ENCODE measurements at places on chromosomes 6 and 20. TPM values are rescaled to one million over a fixed set of nuclear protein-coding genes. Genes with fewer than 3 reads are reported as not detected.

The MRPS10 gene
- total RNA-seq: 57.4 TPM

The FHL5 gene
- 8.5 TPM for total RNA-seq

The KIF25 gene
- total RNA-seq: 0.20 TPM

The SLC17A1 gene
- not detected for total RNA-seq

- DNase-seq: no peak
Observed at GRCh38 chr6:158660333-158660754, 10.5 kb downstream of the SYTL3 start.

- no peak for DNase-seq
Observed at GRCh38 chr6:12178521-12178920, 111.6 kb upstream of the EDN1 start.

DNA sequence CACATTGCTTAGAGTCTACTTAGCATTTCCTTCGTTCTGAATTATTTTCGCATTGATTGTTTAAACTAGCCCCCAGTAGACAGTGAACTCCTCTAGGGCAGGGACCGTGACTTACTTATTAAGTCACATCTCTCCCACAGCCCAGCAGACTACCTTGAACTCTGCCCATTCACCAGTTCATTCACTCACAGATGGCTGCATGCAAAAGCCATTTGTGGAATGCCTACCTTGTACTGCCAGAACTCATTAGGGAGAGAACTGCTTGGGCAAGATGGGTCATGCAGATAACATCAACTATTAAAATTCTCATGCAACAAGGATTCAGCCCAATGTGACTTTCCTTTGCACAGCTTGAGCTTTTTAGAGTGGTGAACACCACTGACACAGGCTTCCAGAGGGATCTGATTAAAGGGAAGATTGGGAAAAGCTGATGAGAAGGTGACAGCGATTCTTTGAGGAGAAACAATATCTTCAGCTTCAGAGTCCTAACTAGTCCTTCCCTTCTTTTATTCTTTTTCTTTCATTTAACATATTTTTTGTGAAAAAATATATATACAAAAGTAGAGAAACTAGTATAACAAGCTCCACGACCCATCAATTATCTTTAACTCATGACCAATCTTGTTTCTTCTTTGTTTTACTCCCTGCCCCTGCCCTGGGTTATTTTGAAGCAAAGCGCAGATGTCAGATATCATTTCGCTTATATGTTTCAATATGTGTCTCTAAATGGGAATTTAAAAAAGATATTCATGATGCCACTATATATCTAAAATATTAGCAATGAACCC is 273.9 kb downstream of the CDC5L start:
- no peak for DNase-seq

GRCh38 chr6:47112317-47112716 is 70.2 kb upstream of the ADGRF1 start:
- DNase-seq: no peak

GRCh38 chr6:1382883-1383728 is 6.3 kb upstream of the FOXF2 start:
- DNase-seq: no peak

GRCh38 chr6:83518816-83519480 is 6.6 kb downstream of the PRSS35 start:
- DNase-seq: no peak

DNA sequence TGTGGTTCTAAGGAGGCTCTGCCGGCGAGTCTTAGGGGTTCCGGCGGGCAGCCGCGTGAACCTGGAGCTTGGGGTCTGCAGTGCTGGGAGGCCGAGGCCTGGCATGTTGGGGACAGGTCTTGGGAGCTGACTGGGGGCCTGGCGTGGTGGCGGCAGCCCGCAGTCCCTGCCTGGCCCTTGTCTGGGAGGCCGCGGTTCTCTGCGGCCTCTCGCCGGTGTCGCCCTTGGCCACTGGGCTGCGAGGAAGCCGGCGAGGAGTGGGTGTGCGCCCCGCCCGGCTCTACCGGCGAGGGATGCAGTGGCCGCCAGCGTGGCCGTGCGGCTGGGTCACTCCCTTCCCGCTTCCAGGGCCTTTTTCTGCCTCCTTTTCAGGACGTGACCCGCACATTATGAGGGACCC is 36.3 kb downstream of the IGF2R start:
- no peak for DNase-seq

GRCh38 chr6:63797721-63798120 is 162.1 kb downstream of the PHF3 start:
- DNase-seq: no peak

GRCh38 chr6:168376811-168377483 is 57.4 kb upstream of the DACT2 start:
- no peak for DNase-seq

- peak; percentile 29 for DNase-seq
Observed at GRCh38 chr20:25081065-25081729, 744 bp downstream of the VSX1 start.

DNA sequence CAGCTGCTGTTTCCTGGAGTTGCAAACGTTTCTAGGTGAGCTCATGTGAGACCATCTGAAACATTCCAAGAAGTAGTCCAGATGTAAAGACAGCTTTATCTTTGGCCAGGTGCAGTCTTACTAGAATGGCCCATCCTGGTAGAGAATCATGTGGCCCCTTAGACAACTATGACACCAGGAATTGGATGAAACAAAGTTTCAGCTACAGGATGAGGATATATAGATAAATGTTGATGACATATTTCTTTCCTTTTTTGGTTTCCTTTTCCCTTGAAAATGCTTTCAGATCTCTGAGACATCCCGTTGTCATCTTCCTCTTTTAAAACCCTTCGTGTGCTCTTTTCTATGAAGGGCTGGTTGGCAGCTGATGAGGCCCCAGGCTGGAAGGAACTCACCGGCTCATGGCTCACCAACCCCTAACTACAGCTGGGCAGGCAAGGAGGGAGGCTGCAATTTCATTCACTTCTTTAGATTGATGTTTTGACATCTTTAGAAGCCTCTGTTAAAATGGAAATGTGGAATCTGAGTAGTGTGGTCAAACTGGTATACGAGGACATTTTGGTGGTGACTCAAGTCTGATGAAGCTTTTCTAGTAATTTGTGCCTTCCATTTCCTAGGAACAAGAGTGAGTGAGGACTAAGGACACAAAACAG is 167.9 kb upstream of the TNFAIP3 start:
- no peak for DNase-seq

DNA sequence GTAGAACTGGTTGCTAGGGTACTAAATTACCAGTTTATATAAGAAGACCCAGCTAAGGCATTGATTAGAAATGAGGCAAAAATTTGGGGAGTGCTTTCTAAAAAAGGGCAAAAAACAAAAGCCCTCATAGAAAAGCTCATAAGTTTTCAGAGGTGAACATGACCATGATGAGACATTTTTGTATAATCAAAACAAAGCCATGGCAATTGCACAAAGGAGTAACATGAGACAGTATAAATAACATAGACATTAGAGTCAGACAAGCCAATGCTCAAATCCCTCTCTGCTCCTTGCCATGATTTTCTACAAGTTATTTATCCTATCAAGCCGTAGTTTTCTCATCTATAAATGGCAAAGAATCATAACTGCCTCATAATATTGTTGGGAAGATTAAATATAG is 112.2 kb upstream of the ADTRP start:
- no peak for DNase-seq

- DNase-seq: no peak
Observed at GRCh38 chr20:32598606-32599005, 13.5 kb upstream of the NOL4L start.

DNA sequence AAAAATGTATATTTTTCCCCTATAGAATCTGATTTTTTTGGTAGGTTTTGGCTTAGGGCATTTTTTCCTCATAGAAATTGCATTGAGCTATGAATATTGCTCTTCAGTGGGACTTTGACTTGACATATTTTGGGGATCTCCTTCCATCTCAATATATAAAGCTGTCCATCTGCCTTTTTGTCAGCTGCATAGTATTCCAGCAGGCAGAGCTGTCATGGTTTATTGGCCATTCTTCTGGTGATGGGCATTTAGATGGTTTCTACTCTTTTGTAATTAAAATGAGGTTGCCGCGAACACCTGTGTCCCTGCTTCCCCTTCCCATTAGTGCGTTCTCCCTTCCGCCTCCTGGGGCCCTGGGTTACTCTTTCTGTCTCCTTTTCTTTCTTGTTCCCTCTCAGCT is 80.0 kb upstream of the NNAT start:
- DNase-seq: no peak

DNA sequence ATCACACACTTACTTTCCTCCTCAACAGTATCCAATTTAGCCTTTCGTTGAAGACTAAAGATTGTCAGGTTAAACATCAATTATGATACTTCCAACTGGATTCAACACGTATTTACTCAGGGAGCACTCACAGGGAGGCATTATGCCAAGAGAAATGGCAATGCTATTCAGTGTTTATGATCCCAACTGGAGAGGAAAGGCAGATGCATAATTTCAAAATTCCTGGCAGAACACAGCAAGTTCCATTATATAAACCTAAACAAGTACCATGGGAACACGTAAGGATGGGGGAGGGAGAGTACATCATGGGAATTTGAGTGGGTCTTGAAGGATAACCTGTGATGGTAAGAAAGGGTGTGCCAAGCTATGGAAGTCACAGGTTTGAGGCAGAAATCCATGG is 112.7 kb downstream of the ISM1 start:
- no peak for DNase-seq

- DNase-seq: no peak
Observed at GRCh38 chr6:156776470-156776839, 723 bp upstream of the ARID1B start.
